ENCODE measurements at places on chromosomes 7 and 10.
A peak's percentile ranks its signal among the peaks of the same experiment; 100 is the strongest.

- no peak for DNase-seq
These were observed 288.2 kb upstream of the ZMIZ1 start for GRCh38 chr10:78780551-78780961.

DNA sequence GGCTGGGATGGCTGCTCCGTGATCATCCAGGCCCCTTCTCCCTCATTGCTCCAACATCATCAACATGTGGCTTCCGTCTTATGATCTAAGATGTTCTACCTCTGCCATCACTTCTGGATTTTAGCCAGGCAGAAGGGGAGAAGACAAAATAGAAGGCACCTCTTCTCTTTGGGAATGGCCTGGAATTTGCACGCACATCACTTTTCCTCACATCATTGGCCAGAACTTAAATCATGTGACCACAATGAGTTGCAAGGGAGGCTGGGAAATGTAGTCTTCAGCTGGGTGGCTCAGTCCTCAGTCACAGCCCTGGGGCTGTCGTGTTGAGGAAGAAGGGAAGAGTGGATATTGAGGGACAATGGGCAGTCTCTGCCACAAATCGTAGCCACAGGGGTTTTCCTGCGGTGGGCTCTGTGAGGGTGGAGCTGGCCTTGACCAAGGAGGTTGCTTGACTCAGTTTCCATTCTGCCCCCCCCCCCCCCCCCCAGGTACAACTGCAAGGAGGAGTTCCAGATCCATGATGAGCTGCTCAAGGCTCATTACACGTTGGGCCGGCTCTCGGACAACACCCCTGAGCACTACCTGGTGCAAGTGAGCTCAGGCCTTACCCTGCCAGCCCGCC lies 50.3 kb downstream of the PALD1 start:
- no peak for DNase-seq

DNA sequence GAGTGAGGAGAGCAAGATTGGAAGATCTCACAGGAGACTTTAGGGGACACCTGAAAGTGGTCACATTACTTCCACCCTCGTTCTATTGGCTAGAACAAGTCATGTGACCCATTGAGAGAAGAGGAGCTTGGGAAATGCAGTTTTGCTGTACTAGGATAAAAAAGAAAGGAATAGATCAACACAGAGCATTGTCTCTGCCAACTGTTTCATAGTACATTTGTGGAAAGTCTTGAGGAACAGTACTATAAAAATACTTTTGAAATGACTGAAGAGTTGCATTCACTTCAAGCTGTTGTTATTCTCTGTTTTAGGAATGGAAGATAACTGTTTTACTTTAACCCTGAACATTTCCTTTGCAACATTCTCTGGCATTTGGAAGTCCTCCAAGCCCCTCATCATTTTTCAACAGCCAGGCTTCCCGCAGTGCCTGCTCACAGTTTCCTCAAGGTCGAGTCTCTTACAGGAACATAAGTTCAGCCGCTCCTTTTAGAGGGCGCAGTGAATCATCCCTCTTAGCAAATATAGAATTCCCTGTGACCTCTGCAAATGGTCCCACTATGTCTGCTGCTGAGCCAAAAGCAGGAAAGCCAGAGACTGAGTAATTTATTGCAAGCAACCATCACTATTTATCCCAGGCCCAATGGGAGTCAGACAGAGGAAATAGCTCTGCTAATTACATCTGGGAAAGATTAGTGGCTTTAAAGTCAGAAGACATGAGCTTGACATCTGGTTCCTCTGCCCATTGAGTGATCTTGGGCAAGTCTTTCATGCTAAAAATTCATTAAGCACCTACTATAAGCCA lies 40.7 kb downstream of the MRPL32 start:
- DNase-seq = no peak

GRCh38 chr7:112266595-112267270 lies 60.2 kb downstream of the ZNF277 start:
- no peak for DNase-seq

DNA sequence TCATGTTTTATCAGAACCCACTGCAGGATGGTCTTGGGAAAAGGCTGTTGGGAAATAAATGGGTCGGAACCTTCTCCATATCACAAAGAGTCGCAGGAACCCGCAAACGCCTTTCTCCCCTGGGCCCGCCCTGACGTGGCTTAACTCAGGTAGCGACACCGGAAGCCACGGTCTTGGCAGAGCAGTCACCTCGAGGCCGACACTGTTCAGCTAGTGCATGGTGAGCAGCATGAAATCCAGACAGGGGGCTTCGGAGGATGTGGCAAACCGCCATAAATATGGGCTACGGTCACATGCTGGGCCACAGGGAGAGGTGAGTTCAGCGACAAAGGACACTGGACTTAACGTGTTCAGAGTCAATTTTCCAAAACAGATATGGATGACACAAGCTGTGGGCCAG lies 421.9 kb downstream of the PTPRN2 start:
- DNase-seq = no peak

DNA sequence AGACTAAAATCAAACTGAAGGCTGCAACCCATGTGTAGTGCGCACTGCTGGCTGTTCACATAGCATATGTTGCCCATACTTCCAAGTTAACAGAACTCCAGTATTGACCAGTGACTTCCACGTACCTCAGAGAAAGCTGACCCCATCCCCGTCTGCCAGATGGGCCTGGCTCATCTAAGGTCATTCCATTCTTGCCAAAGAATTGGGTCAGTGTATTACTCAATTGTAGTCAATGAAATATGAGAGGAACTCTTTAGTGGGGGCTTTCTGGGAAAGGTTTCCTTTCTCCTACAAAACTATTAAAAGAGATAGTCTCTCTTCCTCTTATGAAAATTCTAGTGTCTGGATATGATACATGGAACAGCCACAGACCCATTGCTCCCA lies 238.6 kb downstream of the COBL start:
- no peak for DNase-seq

DNA sequence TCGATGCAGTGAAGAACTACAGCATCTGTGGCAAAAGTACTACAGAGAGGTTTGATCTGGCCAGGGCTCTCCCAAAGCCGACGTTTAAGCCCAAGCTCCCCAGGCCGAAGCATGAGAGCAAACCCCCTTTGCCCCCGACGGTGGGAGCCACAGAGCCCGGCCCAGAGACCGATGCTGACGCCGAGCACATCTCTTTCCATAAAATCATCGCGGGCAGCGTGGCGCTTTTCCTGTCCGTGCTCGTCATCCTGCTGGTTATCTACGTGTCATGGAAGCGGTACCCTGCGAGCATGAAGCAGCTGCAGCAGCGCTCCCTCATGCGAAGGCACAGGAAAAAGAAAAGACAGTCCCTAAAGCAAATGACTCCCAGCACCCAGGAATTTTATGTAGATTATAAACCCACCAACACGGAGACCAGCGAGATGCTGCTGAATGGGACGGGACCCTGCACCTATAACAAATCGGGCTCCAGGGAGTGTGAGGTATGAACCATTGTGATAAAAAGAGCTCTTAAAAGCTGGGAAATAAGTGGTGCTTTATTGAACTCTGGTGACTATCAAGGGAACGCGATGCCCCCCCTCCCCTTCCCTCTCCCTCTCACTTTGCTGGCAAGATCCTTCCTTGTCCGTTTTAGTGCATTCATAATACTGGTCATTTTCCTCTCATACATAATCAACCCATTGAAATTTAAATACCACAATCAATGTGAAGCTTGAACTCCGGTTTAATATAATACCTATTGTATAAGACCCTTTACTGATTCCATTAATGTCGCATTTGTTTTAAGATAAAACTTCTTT lies 2.3 kb downstream of the LRRTM3 start:
- DNase-seq = no peak

- no peak for DNase-seq
These were observed 589.0 kb downstream of the SUGCT start for GRCh38 chr7:40723829-40724228.

- DNase-seq = no peak
These were observed 114.0 kb upstream of the PLXDC2 start for GRCh38 chr10:19702215-19702614.

DNA sequence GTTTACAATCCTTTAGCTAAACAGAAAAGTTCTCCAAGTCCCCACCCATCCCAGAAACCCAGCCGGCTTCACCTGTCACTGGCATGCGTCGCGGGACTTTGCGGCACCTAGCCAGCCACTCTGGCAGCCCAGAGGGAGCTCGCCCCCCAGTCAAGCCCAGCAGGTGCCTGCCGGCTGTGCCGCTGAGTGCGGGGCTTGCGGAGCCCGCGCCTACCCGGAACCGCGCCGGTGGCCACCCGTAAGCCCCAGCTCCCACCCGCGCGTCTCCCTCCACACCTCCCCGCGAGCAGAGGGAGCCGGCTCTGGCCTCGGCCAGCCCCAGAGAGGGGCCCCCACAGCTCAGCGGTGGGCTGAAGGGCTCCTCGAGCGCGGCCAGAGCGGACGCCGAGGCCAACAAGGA lies 446.1 kb downstream of the GRM8 start:
- no peak for DNase-seq

DNA sequence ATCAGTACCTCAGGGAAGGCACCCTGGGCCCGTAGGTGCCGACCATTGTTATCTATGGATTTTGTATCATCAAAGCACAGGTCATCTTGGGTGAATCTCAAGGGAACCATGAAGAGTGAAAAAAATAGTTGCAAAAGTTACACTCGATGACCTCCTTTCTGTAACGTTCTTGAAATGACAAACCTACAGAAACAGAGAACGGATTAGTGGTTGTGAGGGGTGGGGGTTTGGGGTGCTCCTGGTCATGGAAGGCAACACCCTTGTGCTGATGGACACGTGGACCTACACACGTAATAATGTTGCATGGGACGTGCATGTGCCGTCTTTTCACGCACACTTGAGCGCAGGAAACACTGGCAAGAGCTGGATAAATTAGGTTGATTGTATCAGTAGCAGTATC lies 655.9 kb downstream of the SDK1 start:
- no peak for DNase-seq

- no peak for DNase-seq
These were observed 7.0 kb upstream of the CD36 start for GRCh38 chr7:80631421-80631820.

- no peak for DNase-seq
These were observed 14.5 kb upstream of the RNF216 start for GRCh38 chr7:5795752-5796475.

DNA sequence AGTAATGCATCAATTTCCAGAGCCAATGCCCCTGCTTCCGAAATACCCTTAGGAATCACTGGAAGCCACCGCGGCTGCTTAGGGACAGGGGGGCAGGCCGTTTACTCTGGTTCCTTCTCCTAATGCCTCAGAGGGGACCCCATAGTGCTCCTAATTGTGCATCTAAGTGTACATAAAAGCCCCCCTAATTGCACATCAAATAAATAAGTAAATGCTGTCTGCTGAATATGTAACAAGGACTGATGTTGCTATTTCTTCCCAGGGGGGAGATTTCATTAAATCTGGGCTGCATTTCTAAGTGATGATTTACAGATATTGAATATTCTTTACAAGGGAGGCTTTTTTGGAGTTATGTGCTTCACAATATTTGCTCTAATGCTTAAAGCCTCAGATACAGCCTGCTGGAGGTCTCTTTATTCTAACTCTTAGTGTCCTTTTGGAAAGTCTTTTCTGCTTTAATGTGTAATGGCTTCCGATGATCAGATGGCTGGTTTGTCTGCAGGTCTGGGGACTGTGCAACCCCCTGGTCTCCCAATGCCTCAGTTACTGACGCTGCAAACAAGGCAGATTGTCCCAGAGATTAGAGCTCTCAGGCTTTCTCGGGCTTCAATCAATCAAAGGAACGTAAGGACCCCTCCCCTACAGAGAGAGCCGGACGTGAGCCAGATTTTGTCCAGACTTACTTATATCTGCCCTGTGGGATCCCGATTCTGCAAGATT lies 143.0 kb downstream of the PRPF18 start:
- no peak for DNase-seq

DNA sequence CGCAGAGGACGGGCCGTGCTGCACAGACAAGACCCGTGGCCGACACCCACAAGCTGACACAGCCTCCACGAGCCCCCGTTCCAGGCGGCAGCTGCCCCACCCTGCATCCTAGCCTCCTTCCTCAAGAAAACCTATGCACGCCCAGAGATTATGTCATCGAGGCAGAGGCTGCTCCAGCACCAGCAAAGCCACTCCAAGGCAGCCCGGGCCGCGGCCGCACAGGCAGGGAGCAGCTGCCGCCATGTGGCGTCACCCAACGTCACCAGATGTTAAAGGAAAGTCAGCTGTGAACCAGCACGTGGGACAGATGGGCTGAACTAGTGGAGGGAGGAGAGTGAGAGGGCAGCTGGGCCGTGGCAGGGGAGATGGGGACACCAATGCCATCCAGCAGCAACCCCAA lies 59.8 kb downstream of the STK32C start:
- no peak for DNase-seq

DNA sequence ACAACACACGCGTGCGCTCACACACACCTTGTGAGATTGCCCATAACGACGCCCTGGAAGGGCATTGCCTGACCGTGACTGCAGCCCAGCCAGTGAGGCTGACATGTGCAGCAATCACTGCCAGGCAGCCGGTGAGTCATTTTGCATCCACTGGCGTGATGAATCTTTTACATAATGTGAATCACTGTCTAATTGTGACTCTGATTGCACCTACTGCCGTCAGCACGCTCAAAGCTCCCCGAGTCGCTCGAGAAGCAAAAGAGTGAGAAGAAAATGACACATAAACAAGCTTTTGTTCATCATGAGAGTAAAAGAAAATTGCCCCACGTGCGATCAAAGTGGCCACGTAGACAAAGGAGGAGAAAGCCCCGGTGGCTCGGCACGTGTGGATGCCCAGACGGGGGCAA lies 117.4 kb upstream of the PFKP start:
- peak; percentile 38 for DNase-seq

GRCh38 chr10:23019633-23020032 lies 75.7 kb upstream of the MSRB2 start:
- DNase-seq = no peak

- no peak for DNase-seq
These were observed 4.3 kb upstream of the SMKR1 start for GRCh38 chr7:129498021-129498420.

- no peak for DNase-seq
These were observed 106.8 kb downstream of the ANK3 start for GRCh38 chr10:60282771-60283353.

GRCh38 chr7:36300696-36301350 lies 88.8 kb upstream of the ANLN start:
- DNase-seq = no peak

GRCh38 chr10:30151581-30152389 lies 92.4 kb upstream of the JCAD start:
- DNase-seq = no peak

- DNase-seq = no peak
These were observed 236.6 kb upstream of the TCF7L2 start for GRCh38 chr10:112713411-112713810.

DNA sequence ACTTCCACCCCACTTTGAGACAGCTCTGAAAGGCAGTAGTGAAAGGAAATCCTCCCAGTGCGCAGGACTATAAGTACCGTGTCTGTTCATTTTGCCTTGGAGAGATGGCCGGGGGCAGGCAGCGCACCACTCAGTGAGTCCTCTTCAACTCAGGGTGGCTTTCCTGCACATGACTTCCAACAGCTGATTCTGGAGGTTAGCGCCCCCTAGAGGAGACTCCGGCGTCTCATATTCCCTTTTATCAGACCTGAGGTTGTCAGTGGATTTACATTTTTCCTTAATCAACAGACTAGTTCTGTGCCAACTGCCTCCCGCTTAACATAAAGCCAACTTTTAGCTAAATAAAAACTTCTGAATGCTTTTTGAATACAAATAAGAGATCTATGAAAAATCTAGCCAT lies 101.0 kb downstream of the HERPUD2 start:
- DNase-seq = peak; percentile 26

GRCh38 chr10:3972460-3973301 lies 187.7 kb upstream of the KLF6 start:
- no peak for DNase-seq

All from stimulated activated CD4-positive, alpha-beta T cell treated with anti-CD3 and anti-CD28 coated beads, Interleukin-4, amount 100 ng/mL, for 48 hours (primary cell).